ENCODE measurements at places on chromosomes 11 and 22.

DNA sequence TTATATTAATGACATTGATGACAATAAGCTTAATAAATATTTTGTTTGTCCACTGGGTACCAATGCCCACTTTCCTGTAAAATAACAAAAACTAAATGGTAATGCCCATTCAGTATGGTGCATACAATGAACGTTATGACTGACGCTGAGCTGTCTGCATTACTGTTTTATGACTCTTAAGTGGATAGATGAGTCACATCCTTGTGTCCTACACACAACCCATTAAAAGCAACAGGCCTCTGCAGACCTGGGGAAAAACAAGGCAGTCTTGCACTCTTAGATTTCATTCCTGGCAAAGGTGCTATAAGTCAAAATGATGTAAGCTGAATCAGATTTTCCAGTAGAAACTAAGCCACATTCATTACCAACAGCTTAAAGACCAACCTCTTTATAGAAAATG, 176.3 kb upstream of the TMEM45B start:
- DNase-seq, result peak; percentile 57

GRCh38 chr11:46210133-46210636, 67.3 kb upstream of the CREB3L1 start:
- peak; percentile 90 for DNase-seq

DNA sequence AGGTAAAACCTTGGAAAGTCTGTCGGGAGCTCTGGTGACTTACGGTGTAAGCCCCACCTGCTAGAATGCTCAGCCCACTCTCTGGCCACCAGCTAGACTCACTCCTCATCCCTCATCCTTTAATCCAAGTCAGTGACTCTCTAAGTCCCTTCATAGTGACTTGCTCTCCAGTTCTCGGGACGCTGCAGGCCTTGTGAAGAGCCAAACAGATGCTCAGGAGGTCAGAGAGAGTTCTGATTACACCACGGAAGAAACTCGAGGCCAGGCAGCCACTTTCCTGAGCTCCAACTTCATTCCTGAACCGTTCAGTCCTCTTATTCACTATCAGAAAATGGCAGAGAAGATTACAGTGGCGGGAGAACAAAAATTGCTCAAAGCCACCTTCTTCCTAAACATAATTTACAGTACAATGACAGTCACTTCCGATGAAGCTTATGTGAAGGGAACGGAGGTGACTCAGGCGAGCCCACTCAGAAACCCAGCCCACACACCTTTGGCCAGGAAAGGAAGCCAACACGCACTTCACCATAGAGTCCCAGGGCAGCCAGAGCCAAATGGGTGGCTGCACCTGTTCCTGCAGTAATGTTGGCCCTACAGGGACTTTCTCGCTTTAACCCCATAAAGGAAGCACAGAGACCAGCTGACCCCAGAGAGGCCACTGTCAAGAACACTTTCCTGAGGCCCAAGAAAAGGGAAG, 100.4 kb downstream of the GALNT18 start:
- DNase-seq, result no peak

- no peak for DNase-seq
These were observed 538.3 kb upstream of the ANO3 start for GRCh38 chr11:25793637-25794036.

DNA sequence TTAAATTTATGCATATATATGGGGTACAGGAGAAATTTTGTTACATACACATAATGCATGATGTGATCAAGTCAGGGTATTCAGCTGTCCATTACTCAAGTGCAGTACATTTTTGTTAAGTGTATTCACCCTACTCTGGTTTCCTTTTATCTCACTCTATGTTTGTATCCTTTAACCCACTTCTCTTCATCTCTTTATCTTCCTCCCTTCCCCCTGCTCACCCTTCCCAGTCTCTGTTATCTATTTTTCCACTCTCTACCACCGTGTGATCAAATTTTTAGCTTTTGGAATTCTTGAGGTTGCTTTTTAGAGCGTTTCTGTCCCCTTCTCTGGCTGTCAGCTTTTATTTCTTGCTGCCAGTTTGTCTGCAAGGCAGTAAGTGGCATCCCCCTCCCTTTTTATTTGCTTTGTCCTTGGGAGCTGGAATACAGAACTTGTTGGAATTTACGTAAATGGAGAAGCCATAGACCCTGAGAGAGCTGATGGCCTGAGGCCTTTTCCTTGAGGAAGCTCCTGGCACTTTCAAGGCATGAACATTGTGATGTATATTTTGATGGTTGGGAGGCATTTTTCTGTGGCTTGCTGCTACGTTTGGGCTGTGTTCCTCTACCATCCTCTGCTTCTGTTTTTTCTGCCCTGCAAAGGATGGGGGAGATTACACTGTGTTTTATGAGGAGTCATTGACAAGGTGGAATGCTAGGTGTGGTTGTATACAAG, 148.6 kb downstream of the LDLRAD3 start:
- DNase-seq, result no peak

- no peak for DNase-seq
These were observed 30.6 kb downstream of the NFRKB start for GRCh38 chr11:129864811-129865210.

- DNase-seq, result peak; percentile 97
These were observed at the start of gene MAFF for GRCh38 chr22:38201711-38202436. Gene MAFF (plus strand): TSS chr22:38201994. CDS start chr22:38213854, 11,860 bp downstream.

DNA sequence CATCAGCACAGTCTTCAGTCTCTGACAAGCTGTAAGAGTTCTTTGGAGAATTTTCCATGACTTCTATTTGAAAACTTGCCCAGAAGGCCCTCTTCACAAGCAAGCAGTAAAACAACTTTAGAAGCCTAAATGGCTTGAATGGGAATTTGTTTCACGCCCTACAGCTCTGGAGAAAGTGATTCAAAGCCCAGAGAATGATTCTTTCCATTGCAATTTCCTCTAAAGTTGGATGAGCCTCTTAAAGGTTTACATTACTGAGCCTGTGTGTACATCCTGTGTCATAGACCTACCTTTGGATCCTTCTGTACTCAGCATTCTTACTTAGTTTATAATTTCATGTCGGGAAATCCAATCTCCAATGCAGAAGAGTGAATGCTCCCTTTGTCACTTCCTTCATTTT, 6.8 kb upstream of the OR8B3 start:
- DNase-seq, result no peak

- DNase-seq, result no peak
These were observed 16.5 kb downstream of the TBRG1 start for GRCh38 chr11:124639186-124639585.

DNA sequence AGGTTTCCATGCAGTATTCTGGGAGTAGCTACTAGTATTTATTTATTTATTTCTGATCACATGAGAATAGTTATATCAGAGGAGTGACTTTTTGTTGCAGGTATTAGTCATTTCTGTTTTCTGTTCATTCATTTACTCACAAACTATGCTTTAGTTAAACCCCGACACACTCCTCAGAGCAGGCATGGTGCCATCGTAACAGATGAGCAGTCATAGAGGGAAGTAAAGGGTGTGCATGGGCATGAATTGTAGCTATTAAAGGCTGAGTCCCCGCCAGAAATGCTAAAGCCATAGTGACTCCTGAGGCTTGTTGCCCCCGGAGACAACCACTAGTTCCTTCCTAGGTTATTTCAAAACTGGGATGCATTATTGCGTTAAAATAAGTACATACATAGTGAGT, 10.6 kb downstream of the JHY start:
- no peak for DNase-seq

GRCh38 chr11:1073261-1073724, 1.4 kb upstream of the MUC2 start:
- DNase-seq, result peak; percentile 86

GRCh38 chr22:23146478-23147205, 1.4 kb downstream of the RAB36 start:
- DNase-seq, result no peak

- DNase-seq, result peak; percentile 55
These were observed 14.4 kb downstream of the FBLN1 start for GRCh38 chr22:45516923-45517675.

DNA sequence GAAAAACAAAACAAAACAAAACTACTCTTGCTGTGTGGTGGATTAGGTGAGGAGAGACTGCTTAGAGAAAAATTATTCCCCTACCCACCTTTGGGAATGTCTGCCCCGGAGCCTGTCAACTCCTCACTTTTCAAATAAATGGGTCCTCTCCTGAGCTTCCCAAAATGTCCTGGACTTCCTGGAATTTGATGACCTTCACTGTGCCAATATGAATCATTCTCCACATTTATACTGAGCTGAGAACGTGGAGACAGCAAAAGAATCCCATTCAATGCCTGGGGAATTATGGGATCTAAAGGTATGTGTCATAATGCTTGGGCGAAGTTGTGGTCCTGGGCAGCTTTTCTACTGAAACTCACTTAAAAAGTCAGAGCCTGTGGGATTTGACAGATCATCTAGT, 136.8 kb downstream of the KIF18A start:
- peak; percentile 26 for DNase-seq
